NCI-H524 (cell line): ENCODE measurements at places on chromosomes 5 and 9.

DNA sequence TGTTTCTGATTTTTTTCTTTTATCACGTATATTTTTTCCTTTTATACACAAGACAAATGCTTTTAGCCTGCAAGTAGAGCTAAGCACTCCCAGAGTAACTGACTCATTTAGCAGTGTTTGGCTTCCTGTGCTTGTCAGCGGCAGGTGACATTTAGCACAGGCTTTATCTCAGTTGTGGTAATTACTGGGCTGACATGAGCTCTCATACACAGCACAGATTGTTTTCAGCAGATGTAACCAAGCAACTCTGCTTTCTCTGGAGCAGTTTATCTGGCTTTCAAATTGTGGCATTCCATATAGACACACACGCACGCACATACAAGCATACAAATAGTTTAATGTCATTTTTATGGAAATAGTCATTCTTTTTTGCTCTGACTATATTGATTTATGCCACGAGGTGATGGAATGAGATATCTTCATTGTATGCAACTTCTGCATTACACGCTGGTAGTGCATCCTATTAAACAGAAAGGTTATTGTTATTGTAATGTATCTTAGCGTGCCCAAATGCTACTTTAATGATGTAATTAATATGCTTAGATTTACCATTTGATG lies 379.0 kb upstream of the GRAMD2B start:
- no peak for DNase-seq

DNA sequence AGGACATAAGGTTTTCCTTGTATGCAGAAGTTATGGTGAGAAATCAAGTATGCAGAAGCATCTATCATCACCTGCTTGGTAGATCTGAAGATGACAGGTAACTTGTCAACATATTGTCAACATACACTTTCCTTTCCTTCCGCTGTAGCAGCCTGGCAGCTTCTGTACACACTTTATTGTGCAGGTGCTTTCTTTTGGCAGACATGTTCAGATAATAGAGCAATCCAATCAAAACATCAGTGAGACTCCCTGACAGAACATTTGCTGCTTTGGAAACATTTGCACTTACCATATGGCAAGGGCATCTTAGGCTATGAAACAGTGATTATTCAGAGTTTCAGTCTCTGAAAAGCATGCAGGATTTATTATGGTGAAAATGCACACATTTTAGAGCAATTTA lies 161.1 kb upstream of the CDH12 start:
- DNase-seq, result peak; percentile 82

DNA sequence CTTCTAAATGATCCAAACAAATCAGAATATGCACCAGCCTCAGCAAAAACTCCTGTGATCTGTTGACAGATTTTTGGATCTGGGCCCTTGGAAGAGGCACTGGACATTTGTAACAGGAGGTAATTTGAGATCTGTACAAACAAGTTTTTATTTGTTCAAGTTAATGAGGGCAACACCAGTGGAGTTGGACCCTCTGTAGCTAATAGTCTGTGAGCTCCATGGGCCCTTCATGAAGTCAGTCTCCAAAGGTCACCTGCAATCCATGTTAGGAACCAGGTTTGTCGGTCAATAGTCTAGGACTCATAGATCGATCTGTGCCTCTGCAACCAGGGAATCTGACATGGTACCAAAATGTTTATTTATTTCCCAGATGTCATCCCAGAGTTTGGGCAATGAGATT lies 40.9 kb downstream of the PAM start:
- DNase-seq, result no peak

GRCh38 chr5:130836729-130837649 lies 328.1 kb downstream of the HINT1 start:
- DNase-seq, result no peak

- no peak for DNase-seq
Measured at GRCh38 chr5:42944989-42945388, 95.1 kb downstream of the ANXA2R start.

DNA sequence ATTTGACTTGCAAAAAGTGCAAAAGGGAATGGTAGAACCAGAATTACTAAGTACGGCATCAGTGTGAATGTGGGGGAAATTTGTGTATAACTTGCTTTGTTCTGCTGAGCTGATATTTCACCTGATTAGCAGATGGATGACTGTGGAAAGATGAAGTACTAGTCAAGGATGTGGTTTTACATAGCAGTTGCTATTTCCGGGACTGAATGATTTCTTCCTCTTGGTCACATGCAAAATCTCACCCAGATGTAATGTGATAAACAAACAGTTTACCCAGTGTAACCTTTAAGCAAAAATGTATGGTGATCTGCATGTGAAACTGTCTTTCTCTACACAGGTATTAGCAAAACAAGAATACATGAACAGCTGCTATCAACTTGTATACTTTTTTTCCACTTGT lies 46.1 kb downstream of the DCP2 start:
- no peak for DNase-seq

DNA sequence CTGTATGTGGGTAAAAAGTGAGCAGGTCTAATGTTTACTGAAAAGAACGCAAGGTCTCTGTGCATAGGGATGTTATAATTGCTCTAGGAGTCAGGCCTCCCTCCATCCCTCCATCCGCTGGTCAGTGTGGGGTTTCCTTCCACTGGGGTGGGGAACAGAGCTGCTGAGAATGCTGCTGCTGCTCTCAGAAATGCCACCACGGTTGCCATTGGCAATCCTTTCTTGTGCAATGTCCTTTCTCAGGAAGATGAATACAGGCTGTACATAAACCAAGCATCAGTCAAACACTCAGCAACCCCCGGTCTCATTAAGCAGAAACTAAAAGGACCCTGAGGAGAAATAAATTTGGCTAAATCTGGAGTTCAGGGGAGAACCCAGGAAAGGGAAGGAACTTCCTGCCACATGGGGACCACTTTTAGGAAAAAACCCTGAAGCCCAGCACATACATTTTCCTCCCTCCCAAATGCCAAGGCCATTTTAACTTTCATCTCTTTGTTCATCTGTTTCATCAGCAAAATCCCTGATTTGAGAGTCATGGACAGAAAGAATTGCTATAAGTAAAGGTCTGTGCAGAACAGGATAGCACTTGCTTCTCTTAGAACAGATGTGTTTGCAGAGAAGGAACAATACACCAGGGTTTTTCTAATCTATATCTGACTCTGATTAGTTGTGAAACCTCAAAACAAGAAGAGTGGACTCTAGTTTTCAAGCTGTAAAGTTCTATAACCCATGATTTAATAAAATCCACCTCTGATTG lies 70.4 kb upstream of the SLC1A3 start:
- DNase-seq, result no peak

- no peak for DNase-seq
Measured at GRCh38 chr5:66646570-66646969, 50.4 kb downstream of the MAST4 start.

DNA sequence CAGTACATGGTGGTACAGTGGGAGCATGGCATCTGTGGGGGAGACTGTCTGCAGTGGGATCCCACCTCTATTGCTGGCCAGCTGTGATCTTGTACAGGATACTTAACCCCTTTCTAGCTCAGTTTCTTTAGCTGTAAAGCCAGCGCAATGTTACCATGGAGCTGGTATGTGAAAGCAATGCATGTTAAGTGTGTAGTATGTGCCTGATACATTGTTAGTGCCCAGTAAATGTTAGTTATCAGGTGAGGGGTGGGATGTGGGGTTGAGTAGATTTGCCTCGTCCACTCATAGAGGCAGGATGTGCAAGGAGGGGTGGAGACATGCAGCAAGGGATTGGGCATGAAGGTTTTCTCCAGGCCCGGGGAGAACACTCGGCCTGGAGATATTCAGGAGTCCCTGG lies 12.3 kb downstream of the ZBED3 start:
- DNase-seq, result no peak

DNA sequence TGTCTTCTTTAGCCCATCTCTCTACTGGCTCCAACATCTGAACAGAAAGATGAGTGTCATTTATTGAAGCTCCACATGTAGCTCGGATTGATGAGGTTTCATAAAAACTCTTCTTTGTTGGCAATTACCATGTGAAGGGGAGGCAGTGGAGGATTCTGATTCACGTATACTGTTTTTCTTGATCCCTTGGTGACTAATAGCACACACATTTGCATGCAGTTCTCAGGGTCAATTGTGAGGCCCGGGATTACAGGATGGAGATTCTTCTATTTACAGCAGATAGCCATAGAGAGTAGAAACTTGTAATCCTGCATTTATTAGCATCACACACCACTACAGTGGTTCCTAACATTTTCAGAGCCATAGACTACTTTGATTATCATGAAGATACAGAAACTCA lies 133.2 kb upstream of the MARCHF11 start:
- DNase-seq, result no peak

GRCh38 chr9:3751125-3751758 lies 225.4 kb upstream of the RFX3 start:
- DNase-seq, result no peak

- DNase-seq, result no peak
Measured at GRCh38 chr9:11158676-11159075, 545.9 kb upstream of the PTPRD start.

DNA sequence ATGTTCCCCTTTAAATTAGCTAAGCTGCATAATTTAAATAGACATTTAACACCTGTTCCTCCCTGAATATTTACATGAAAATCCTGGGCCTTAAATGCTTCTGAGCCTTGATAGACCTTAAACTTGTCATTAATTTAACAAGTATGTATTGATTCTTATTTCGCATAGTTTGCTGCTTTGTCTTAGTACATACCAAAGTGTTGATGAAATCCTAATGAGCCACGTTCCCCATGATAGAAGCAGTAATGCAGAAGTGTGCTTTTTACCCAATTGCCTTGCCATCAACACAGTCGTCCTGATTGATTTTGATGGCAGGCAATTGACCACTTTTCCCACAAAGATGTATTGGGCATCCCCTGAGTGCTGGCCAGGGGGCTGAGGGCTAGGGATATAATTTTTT lies 213.5 kb downstream of the SGCD start:
- no peak for DNase-seq

DNA sequence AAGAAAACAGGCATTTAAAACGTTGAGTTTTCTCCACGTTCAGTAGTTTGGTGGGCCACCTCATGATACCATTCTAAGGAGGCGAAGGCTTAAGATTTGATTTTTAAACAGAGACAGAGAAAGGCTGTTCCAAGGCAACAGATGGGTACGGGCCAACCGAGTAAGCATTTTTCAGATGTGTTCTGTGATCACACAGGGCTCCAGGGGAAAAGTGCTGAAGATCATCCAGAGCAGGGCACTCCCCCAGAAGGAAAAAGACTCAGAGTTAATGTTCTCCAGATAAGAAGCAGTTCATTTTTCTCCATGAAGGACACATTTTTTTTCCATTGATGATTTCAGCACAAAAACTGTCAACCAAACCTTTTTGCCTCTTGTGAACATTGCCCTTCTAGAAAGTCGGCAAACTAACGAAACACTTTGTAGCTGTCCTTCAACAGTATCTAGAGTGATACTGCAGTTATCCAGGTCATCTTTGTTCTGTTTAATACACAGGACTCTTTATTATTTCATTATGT lies 138.7 kb downstream of the ALDH1A1 start:
- no peak for DNase-seq

- DNase-seq, result no peak
Measured at GRCh38 chr5:10655972-10656830, 92.3 kb downstream of the ANKRD33B start.

DNA sequence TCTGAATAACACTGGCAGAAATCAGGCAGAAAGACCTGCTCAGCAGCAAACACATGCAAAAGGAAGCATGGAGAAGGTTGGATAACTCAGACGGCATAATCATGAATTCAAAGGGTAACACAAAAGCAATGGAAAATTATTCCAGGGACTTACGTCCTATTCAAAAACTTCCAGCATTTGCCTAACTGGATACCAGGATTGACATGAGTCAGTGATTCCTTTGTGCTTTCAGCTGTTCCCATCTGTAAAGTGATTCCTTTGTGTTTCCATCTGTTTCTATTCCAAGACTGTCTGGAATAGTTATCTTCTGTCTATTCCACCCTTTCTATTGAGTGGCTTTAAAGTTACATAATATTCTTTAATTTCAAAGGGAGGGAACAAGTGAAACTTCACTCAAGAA lies 1361.7 kb upstream of the CDH9 start:
- no peak for DNase-seq

DNA sequence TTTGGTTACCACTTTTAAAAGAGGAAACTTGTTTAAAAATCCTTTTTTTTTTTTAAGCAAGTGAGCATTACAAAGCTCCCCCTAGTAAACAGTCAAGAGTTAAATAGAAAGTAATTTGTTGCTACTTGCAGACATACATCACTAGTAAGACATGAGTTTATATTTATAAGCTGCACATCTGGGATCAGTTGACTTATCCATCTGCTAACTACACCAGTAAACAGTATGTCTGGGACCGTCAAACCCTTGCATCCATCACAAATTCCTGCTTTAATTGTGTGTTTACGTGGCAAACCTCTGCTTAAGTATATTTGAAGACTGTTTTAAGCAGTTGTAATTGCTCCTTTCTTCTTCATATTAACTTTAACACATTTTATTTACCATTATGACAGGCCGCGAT lies 146.8 kb downstream of the EBF1 start:
- DNase-seq, result peak; percentile 27

DNA sequence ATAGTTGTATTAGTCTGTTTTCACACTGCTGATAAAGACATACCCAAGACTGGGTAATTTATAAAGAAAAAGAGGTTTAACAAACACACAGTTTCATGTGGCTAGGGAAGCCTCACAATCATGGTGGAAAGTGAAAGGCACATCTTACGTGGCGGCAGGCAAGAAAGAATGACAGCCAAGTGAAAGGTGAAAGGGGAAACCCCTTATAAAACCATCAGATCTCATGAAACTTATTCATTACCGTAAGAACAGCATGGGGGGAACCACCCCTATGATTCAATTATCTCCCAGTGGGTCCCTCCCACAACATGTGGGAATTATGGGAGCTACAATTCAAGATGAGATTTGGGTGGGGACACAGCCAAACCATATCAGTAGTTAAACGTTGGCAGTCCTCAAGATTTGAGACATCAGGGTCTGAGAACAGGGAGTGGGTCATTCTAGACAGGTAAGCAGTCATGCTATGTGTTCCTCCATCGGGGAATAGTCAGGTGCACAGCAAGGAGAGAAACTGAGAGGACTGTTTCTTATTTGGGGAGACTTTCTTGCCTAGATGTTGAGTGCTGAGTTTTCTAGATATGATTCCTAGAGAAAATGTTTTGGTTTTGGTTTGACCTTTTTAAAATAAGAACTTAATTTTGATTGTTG lies 45.8 kb upstream of the ENTREP1 start:
- DNase-seq, result no peak

GRCh38 chr9:93503381-93503780 lies 50.0 kb upstream of the FAM120AOS start:
- DNase-seq, result no peak

DNA sequence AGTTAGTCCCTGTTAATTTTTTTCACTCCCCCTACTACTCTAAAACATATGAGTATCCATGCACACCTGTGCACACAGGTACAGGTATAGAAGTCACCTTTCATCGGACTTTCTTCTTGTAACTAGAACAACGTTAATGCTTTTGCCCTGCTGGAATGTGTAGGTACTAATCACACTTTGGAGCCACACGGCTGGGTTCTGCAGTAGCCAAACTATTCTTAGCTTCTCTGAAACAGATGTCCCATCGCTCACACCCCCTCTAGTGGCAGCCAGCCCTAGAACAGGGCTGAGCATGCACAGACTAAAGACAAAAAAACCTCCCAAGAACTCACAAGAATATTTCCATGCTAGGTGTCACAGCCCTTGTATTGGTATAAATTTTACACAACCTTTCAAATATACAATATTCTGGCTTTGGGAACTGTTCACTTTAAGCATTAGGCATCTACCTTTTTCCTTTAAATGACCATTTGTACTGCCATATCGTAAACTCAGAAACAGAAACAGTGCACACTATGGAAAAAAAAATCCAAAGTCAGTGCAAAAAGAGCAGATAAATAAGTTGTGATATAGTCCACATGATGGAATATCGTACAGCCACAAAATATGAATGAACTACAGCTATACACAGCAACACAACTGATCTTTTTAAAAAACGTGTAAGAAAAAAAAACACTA lies 64.0 kb downstream of the RETREG1 start:
- DNase-seq, result peak; percentile 80
